Testis (tissue), 5 donors: ENCODE measurements at places on chromosomes 1 and 21. TPM values are rescaled to one million over a fixed set of nuclear protein-coding genes. Genes with fewer than 3 reads are reported as not detected.

Gene TOR1AIP1
- total RNA-seq, result 62.7 TPM

Gene IL19
- not detected for total RNA-seq

Gene DIRAS3
- total RNA-seq, result 2.0 TPM

Gene ANGPTL1
- total RNA-seq, result 5.0 TPM

Gene SHISAL2A
- total RNA-seq, result 5.0 TPM

Gene SLC5A9
- 3.0 TPM for total RNA-seq

Gene RNF186
- total RNA-seq, result not detected

Gene ST6GALNAC3
- total RNA-seq, result 0.87 TPM

DNA sequence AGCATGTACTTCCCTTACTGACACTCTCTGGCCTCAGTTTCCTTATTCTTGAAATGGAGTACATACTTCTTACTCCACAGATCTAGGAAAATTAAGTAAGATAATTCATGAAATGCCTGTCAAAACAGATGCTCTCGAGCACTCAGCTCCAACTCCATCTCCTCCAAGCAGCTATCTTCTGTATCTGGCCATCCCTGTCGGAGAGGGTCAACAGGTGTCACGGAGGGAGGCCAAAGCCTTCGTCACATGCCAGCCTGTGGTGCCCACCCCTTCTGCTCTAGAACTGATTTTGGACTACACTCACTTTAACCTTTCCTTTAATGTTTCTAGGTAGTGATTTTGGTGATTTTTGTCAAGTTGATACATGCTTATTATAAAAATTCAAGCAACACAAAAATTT is 18.8 kb upstream of the PKP1 start:
- no peak overlapping the region for H3K27ac ChIP-seq
- H3K4me3 ChIP-seq, result no peak overlapping the region
- no peak for DNase-seq
- H3K4me1 ChIP-seq, result peaks cover 4% of the 10 kb centered on the region
- H3K36me3 ChIP-seq, result no peaks in the 10 kb centered on the region

DNA sequence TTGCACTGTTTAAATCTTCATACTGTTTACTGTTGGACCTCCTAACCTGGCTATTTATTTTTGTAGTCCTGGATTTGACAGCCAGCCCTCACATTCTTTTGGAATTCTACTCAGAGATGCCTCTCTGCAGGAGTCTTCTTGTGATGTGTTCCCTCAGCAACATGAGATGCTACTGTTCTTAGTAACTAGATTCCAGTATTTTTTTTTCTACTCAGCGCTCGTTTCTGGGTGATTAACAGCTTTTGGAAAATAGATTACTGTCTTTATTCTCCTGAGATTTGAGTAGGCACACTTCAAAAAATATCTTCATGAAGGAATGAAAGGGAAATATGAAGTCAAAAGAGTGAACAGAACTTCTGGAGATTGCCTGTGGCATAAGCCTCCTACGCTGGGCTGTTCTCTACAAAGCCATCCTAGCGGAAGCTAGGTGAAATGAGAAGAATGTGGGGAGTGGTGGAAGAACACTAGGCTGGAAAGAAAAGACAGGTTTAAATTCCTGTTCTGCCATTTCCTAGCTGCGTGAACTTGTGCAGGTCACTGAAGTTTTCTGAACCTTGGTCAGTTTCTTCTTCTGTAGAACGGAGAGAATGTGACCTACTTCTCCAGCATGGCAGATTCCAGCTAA is 75.9 kb downstream of the LRRC8C start:
- H3K36me3 ChIP-seq, result no peaks in the 10 kb centered on the region
- no peak for DNase-seq
- H3K4me1 ChIP-seq, result no peaks in the 10 kb centered on the region
- H3K27ac ChIP-seq, result no peak overlapping the region
- H3K27me3 ChIP-seq, result no peaks in the 10 kb centered on the region

GRCh38 chr1:230299191-230300006 is 126.7 kb downstream of the PGBD5 start:
- H3K4me1 ChIP-seq, result no peaks in the 10 kb centered on the region
- no peak overlapping the region for H3K4me3 ChIP-seq
- no peaks in the 10 kb centered on the region for H3K36me3 ChIP-seq
- no peaks in the 10 kb centered on the region for H3K27me3 ChIP-seq
- H3K27ac ChIP-seq, result no peak overlapping the region

DNA sequence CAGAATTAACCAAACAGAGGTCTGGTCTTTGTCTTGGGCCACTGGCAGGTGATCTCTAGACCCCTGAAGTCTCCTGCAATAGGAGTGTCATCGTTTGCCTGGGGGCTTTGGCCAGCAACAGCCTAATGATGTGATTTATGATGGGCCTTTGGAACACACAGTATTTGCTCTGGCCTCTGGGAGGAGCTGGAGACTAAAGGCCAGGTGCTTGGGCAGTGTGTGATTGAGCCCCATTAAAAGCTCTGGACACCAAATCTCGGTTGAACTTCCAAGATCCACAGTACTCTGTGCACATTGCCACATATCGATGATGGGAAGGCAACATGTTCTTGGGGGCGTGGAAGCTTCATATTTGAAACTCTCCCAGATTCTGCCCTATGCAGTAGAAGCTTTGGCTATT is 32.0 kb upstream of the TLR5 start:
- H3K36me3 ChIP-seq, result no peaks in the 10 kb centered on the region
- peak; percentile 35 for DNase-seq
- no peak overlapping the region for H3K4me3 ChIP-seq

DNA sequence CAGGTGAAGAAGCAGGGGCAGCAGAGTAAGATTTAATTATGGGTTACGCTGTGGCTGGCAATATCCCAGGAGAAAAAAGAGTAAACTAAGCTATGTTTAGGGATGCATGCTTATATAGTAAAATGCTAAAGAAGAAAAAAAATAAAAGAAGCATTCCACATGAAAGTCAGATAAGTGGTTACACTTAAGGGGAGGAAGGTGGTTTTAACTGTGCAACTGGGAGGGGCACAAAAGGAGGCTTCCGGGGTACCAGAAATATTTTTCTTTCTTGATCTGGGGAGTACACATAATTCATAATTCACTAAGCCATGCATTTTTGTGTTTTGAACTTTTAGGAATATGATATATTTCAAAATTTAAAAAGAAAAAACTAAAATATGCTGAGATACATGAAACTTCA is 39.5 kb downstream of the USP48 start:
- no peak overlapping the region for H3K27ac ChIP-seq
- no peaks in the 10 kb centered on the region for H3K4me1 ChIP-seq
- no peak for DNase-seq
- no peaks in the 10 kb centered on the region for H3K36me3 ChIP-seq

DNA sequence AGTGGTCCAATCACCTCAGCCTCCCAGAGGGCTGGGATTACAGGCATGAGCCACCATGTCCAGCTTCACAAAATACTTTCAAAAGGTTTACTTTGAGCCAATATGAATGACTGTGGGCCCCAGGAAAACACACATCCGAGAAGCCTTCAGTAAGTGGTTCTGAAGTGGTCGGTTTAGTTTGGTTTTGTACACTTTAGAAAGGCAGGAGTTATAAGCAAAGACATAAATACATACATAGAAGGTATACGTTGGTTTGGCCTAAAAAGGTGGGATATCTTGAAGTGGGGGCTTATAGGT is 3.2 kb upstream of the MIB2 start:
- peaks cover 26% of the 10 kb centered on the region for H3K4me1 ChIP-seq
- no peaks in the 10 kb centered on the region for H3K36me3 ChIP-seq
- no peak for DNase-seq
- no peaks in the 10 kb centered on the region for H3K27me3 ChIP-seq
- peak overlapping the region; percentile 68 for H3K27ac ChIP-seq

- no peak overlapping the region for H3K4me3 ChIP-seq
- no peaks in the 10 kb centered on the region for H3K36me3 ChIP-seq
- no peak overlapping the region for H3K27ac ChIP-seq
- H3K4me1 ChIP-seq, result no peaks in the 10 kb centered on the region
- DNase-seq, result no peak
Observed at GRCh38 chr1:89095737-89096136, 30.2 kb downstream of the GBP2 start.

GRCh38 chr1:18200136-18200717 is 92.6 kb downstream of the IGSF21 start:
- H3K27me3 ChIP-seq, result no peaks in the 10 kb centered on the region
- H3K4me3 ChIP-seq, result no peak overlapping the region
- no peaks in the 10 kb centered on the region for H3K36me3 ChIP-seq
- H3K4me1 ChIP-seq, result no peaks in the 10 kb centered on the region
- no peak overlapping the region for H3K27ac ChIP-seq

- H3K4me3 ChIP-seq, result no peak overlapping the region
- no peaks in the 10 kb centered on the region for H3K36me3 ChIP-seq
- no peak for DNase-seq
- H3K27ac ChIP-seq, result no peak overlapping the region
Observed at GRCh38 chr1:17551755-17552234, 12.3 kb downstream of the ARHGEF10L start.

- H3K27ac ChIP-seq, result no peak overlapping the region
- no peak overlapping the region for H3K4me3 ChIP-seq
- no peak for DNase-seq
- no peaks in the 10 kb centered on the region for H3K27me3 ChIP-seq
Observed at GRCh38 chr1:59482986-59483385, 186.1 kb downstream of the FGGY start.

GRCh38 chr1:24294716-24295371 is 24.3 kb upstream of the GRHL3 start:
- H3K4me3 ChIP-seq, result no peak overlapping the region
- no peak for DNase-seq
- H3K27ac ChIP-seq, result no peak overlapping the region
- no peaks in the 10 kb centered on the region for H3K36me3 ChIP-seq
- no peaks in the 10 kb centered on the region for H3K27me3 ChIP-seq

DNA sequence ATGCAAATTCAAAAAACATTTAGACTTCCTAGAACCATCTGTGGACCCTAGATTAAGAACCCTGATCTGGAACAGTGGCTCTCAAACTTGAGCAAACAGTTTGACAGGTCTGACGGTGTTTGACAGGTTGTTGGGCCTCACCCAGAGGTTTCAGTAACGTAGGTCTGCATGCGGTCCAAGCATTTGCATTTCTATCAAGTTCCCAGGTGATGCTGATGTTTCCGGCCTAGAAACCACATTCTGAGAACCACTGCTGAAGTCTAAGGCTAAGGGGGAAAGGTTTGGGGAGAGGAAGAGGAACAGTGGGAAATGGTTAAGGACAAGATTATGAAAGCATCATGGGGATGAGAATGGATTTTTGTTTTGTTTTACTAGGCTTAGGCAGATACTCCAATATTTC is 48.6 kb downstream of the MDM4 start:
- no peaks in the 10 kb centered on the region for H3K27me3 ChIP-seq
- DNase-seq, result no peak
- no peaks in the 10 kb centered on the region for H3K4me1 ChIP-seq
- H3K27ac ChIP-seq, result no peak overlapping the region
- no peak overlapping the region for H3K4me3 ChIP-seq

DNA sequence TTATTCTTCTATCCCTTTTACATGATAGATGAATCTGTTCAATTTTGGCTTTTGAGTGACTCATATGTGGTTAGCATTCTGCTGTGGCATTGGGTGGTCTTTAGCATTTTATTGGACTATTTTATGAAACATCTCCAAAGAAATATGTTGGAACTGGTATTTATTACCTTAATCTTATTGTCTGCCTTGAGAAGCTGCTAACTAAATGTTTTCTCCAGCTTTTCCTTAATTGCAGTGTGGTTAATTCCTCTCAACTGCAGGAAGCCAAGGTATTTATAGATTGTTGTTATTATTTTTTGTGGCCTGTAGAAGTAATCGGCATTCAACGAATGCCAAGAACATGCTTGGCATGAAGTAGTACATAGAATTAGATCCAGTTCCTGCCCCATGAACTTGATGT is 64.1 kb downstream of the NOS1AP start:
- no peak for DNase-seq
- no peaks in the 10 kb centered on the region for H3K27me3 ChIP-seq
- no peak overlapping the region for H3K4me3 ChIP-seq
- no peaks in the 10 kb centered on the region for H3K4me1 ChIP-seq

GRCh38 chr1:227928811-227929375 is 18.8 kb downstream of the WNT9A start:
- H3K27ac ChIP-seq, result no peak overlapping the region
- H3K36me3 ChIP-seq, result no peaks in the 10 kb centered on the region
- H3K4me3 ChIP-seq, result no peak overlapping the region
- H3K27me3 ChIP-seq, result no peaks in the 10 kb centered on the region
- no peaks in the 10 kb centered on the region for H3K4me1 ChIP-seq

DNA sequence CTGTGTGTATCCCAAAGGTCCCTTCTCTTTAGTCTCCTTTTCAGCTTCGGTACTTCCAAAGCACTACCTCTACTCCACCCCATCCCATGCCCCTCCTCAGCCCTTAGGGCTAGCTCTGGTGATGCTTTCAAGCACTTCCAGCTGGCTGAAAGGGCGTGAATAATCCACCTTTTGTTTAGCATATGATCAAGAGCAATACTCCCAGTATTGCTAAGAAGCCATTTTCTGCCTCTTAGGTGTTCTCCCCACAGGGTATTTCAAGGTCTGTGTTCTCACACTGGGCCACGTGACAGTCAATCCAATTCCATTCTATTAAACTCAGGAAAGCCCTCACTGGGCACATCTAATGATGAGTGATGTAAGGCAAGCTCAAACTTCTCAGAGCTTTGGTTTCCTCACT is 298.5 kb upstream of the PROX1 start:
- no peak overlapping the region for H3K27ac ChIP-seq
- DNase-seq, result no peak
- no peaks in the 10 kb centered on the region for H3K27me3 ChIP-seq
- H3K4me1 ChIP-seq, result no peaks in the 10 kb centered on the region
- no peak overlapping the region for H3K4me3 ChIP-seq

DNA sequence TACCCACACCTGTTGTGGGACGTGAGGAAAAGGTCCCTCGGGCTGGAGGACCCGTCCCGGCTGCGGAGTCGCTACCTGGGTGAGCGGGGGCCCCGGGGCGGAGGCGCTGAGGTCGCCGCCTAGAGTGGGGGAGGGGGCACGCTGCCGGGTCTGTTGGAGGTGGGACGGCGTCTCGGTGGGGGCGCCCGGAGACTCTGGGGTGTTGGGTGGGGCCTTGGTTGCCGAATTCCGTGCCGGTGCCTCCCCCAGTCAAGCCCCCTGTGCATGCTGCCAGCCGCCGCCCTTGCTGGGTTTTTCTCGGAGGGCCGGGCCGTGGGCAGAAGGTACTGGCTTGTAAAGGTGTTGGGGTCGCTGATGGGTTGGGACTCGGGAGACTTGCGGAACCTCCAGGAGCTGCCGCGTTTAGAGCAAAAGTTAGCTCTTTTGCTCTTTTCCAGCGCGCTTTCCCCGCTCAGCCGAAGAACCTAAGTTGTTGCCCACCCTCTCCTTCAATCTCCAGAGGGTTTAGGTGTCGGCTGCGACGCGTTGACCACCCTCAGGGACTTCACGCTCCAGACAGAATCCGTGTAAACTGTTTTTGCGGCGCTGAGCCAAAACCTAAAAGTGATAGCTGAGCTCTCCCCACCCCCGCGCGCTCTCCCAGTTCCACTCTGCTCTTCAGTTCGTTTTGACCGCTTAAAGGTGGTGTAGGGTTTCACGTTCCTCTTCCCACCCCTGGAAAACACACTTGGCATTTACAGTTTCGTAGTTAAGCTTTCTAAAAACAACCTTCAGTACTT is at the start of gene MPC2:
MPC2 (minus strand) TSS at position 143 of the 779 bp plus-strand sequence. CDS start 1,231 bp downstream, outside the sequence.
- no peaks in the 10 kb centered on the region for H3K27me3 ChIP-seq
- H3K4me3 ChIP-seq, result peak within 1 kb of the TSS; percentile 94
- H3K36me3 ChIP-seq, result no peaks in the 10 kb centered on the region
- DNase-seq, result peak; percentile 91
- H3K4me1 ChIP-seq, result peaks cover 22% of the 10 kb centered on the region
- H3K27ac ChIP-seq, result peak within 1 kb of the TSS; percentile 94

GRCh38 chr1:7688659-7689058 is 82.4 kb upstream of the VAMP3 start:
- H3K27ac ChIP-seq, result no peak overlapping the region
- no peaks in the 10 kb centered on the region for H3K36me3 ChIP-seq
- no peak for DNase-seq
- H3K4me1 ChIP-seq, result peaks cover 3% of the 10 kb centered on the region
- no peaks in the 10 kb centered on the region for H3K27me3 ChIP-seq
